ENCODE measurements at places on chromosomes 3 and 15.

DNA sequence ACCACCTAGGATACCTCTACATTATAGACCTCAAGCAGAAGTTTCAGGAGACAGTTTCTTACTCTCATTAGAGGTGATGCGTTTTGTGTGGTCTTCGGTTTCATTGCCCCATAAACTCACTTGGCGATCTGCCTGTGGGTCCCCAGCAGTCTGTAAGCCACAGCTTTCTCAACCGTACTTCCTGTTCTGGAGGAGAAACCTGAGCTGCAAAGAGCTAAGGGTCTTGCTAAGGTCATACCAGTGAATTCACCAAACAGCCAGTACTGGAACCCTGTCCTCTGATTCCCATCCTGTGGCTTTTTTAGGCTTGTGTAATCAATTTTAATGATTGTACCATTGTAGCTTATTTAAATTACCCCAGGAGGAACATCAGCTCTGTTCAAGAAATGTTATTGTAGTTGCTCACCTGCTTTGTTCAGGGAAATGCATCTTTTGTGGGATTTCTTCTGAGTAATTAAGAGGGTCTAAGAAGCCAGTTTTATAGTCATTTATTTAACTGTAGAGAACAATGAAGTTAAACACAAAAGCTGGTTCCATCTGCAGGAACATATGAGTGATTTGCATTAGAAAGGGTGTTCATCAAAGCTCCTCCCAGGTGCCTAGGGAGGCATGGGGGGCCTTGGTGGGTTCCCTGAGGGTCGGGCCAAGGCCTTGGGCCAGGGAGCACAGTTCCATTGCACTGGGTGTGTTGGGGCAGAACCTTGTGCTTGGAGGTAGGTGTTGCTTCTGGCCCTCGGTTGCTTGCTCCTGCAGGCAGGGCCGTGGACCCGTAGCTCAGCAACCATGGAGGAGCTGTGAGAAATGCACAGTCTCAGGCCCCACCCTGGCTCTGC is 69.6 kb downstream of the APBA2 start:
- no peak overlapping the region for H3K27ac ChIP-seq
- H3K4me3 ChIP-seq = no peak overlapping the region
- no peak for DNase-seq
- H3K36me3 ChIP-seq = no peaks in the 10 kb centered on the region
- H3K27me3 ChIP-seq = no peaks in the 10 kb centered on the region
- peaks cover 7% of the 10 kb centered on the region for H3K4me1 ChIP-seq

- H3K27me3 ChIP-seq = peaks cover 70% of the 10 kb centered on the region
- peak overlapping the region; percentile 4 for H3K27ac ChIP-seq
- no peaks in the 10 kb centered on the region for H3K36me3 ChIP-seq
Measured at GRCh38 chr3:117398141-117398899, 688.7 kb downstream of the TUSC7 start.

- no peaks in the 10 kb centered on the region for H3K27me3 ChIP-seq
- no peak overlapping the region for H3K4me3 ChIP-seq
- no peak overlapping the region for H3K27ac ChIP-seq
- no peaks in the 10 kb centered on the region for H3K4me1 ChIP-seq
- H3K36me3 ChIP-seq = no peaks in the 10 kb centered on the region
Measured at GRCh38 chr3:190619761-190620160, 105.9 kb downstream of the IL1RAP start.

DNA sequence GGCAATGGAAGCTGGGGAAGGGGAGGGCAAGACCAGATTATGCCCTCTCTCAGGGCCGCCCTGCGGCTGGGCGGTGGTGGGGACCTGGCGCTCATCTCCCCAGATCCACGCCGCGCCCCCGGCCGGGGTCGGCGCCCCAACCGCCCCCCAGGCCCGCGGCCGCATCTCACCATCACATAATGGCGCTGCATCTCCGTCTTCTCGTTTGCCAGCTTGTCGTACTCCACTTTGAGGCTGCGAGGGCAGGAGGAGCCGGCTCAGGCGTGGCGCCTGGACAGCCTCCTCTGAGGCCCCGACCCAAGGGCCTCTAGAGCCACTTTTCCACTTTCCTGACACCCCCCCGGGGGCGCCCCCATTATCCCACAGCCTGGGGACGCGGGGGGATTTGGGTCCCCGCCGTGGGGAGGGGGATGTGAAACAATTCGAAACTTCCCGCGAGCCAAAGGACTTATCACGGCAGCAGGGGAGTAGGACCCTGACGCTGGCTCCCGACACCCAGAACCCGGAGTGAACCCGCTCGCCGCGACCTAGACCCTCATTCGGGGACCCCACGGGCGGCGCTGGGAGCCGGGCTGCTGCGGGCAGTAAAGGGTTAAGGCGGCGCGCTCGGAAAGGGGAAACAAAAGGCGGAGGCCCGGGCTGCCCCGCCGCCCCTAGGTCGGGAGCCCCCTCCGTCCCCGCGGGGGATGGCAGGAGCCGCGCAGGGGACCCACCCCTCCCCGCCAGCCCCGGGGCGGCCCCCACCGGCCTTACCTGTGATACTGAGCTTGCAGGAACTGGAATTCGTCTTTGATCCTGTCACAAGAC is 2.1 kb downstream of the TLE3 start:
- H3K4me3 ChIP-seq = peak overlapping the region; percentile 85
- peaks cover 45% of the 10 kb centered on the region for H3K27me3 ChIP-seq
- H3K27ac ChIP-seq = no peak overlapping the region
- no peaks in the 10 kb centered on the region for H3K36me3 ChIP-seq
- DNase-seq = peak; percentile 86

DNA sequence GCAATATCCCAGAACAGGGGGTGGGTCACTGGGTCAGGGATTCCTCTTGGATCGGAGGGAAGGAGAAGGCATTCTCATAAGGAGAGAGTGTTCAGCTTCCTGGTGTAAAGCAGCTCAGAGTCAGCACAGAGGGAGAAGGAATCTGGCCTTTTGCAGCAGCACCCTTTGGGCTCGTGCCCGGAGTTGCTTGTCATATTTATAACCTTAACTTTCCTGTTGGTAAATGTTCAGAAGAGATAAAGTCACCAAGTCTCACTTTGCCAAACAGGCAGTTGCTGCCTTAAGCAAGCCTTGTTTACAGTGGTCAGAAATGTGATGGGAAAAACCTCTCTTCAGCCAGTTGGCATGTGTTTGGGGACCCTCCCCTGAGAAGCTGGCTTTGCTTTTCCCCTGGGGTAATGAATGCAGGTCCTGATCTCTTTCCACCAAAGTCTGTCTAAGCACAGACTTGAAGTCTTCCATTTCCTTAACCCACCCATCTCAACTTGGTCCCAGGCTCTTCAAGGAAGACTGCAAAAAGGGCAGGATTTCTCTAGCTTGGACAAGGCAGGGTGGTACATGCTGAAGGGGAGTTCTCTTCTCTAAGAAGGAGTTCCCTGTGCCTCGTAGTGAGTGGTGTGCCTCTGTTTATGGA is 206.9 kb upstream of the BHLHE40 start:
- DNase-seq = no peak
- no peaks in the 10 kb centered on the region for H3K36me3 ChIP-seq
- H3K4me1 ChIP-seq = no peaks in the 10 kb centered on the region

DNA sequence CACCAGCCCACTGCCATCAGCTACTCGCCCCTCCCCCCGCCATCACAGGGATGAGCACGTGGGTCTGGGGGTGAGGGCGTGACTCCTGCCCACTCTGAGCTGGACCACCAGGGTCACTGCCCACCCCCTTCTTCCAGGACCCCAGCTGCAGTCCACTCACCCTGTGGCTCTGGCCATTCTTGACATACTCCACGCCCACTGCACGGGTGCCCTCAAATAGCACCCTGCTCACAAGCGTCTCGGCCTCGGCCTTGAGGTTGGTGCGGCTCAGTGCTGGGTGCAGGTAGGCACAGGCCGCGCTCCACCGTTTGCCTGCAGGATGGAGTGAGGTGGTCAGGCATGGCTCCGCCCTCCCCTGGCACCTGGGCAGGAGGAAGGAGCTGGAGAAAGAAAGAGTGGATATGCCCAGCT is 23.9 kb downstream of the CHDH start:
- H3K27ac ChIP-seq = no peak overlapping the region
- no peaks in the 10 kb centered on the region for H3K36me3 ChIP-seq
- no peaks in the 10 kb centered on the region for H3K4me1 ChIP-seq
- DNase-seq = no peak
- H3K27me3 ChIP-seq = no peaks in the 10 kb centered on the region
- H3K4me3 ChIP-seq = no peak overlapping the region

GRCh38 chr15:63736287-63736686 is 97.5 kb downstream of the HERC1 start:
- H3K4me1 ChIP-seq = no peaks in the 10 kb centered on the region
- H3K27ac ChIP-seq = no peak overlapping the region
- H3K4me3 ChIP-seq = no peak overlapping the region
- no peaks in the 10 kb centered on the region for H3K36me3 ChIP-seq
- no peaks in the 10 kb centered on the region for H3K27me3 ChIP-seq
